ENCODE measurements at places on chromosomes 2 and 18. TPM values are rescaled to one million over a fixed set of nuclear protein-coding genes. Genes with fewer than 3 reads are reported as not detected.
A peak's percentile ranks its signal among the peaks of the same experiment; 100 is the strongest.

Gene MC5R
- not detected for total RNA-seq

Gene CPSF3
- total RNA-seq: 58.2 TPM

Gene CPLX4
- total RNA-seq: not detected

Gene GAL3ST2
- total RNA-seq: not detected

- H3K27me3 ChIP-seq: no peaks in the 10 kb centered on the region
- H3K4me1 ChIP-seq: no peaks in the 10 kb centered on the region
- DNase-seq: no peak
- H3K36me3 ChIP-seq: no peaks in the 10 kb centered on the region
- H3K4me3 ChIP-seq: no peak overlapping the region
- no peak overlapping the region for H3K27ac ChIP-seq
Observed at GRCh38 chr2:151878655-151879563, 50.7 kb upstream of the ARL5A start.

DNA sequence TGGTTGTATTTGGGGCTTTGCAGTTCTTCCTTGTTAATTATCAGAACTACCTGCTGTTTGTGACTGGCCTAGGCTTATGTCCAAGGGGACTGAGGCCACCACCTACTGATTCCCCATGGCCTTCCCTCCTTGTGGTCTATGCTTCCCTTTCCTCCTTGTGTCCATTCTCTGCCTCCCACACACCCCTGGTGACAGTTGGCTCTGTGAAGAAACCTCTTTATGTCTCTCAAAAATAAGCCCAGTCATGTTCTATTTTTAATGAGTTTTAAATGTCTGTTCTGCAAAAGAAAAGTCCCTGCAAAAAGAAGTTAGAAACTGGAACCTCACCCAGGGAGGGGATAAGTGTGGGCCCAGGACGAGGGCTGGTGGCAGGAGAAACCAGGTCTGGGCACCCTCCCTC, 105.0 kb downstream of the SMC6 start:
- no peak for DNase-seq
- H3K4me1 ChIP-seq: peaks cover 1% of the 10 kb centered on the region
- no peak overlapping the region for H3K4me3 ChIP-seq
- H3K27ac ChIP-seq: no peak overlapping the region
- no peaks in the 10 kb centered on the region for H3K36me3 ChIP-seq
- no peaks in the 10 kb centered on the region for H3K27me3 ChIP-seq

Gene NT5DC4
- total RNA-seq: not detected

- no peak for DNase-seq
- no peak overlapping the region for H3K27ac ChIP-seq
- no peaks in the 10 kb centered on the region for H3K36me3 ChIP-seq
- H3K4me3 ChIP-seq: no peak overlapping the region
Observed at GRCh38 chr18:51563396-51563795, 365.9 kb upstream of the MEX3C start.

DNA sequence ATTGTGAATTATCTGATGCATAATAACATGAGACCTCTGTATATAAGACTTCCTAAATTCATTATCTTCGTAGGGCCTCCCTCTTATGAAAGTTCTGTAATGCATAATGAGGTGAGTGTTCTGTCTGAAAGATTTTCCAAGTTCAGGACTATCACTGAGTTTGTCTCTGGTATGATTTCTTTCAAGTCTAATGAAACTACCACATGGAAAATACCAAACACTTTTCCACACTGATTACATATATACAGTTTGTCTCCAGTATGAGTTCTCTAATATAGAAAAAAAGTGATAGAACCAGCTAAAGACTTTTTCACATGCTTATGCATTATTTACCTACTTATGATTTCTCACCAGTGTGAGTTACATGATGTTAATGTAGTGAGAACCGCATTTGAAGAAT, 34.7 kb downstream of the CTNNA2 start:
- H3K27me3 ChIP-seq: no peaks in the 10 kb centered on the region
- DNase-seq: no peak
- no peak overlapping the region for H3K4me3 ChIP-seq
- no peaks in the 10 kb centered on the region for H3K36me3 ChIP-seq

Gene PPP1CB
- total RNA-seq: 188 TPM

DNA sequence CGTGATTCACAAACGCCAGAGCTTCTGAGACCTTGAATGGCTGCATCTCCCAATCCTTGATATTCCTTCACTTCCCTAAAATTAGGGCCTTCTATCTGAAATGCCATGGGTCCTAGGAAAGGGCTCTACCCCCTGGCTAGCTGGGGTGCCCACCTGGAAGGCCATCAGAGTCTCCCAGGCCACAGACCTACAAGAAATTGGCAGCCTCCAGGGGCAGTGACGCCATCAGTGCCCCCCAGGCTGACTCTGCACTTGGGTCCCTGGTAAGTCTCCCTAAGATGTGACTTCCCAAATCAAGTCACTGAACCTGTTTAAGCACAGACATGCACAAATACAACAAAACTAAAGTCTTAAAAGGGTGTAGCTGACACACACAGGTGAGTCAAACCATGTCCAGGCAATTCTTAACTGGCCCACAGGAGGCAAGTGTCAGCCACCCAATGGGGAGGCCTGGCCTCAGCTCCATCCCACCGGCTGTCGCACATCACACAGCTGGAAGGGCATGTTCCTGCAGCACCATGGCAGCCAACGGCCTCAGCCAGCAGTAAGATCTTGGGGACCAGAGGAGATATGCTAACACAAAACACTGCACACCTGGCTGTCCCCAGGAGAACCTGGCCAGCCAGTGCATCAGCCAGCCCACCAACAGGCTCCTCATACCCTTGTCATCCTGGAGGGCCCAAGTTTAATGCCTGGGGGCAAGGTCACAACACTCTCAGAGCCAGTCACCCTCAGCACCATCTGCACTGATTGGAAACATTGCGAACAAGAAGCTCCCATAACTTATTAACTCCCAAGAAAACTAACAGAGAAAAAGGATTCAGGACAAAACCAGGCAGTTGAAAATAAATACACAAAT, 5.2 kb downstream of the PARD6G start:
- no peak overlapping the region for H3K27ac ChIP-seq
- H3K27me3 ChIP-seq: peaks cover 33% of the 10 kb centered on the region

DNA sequence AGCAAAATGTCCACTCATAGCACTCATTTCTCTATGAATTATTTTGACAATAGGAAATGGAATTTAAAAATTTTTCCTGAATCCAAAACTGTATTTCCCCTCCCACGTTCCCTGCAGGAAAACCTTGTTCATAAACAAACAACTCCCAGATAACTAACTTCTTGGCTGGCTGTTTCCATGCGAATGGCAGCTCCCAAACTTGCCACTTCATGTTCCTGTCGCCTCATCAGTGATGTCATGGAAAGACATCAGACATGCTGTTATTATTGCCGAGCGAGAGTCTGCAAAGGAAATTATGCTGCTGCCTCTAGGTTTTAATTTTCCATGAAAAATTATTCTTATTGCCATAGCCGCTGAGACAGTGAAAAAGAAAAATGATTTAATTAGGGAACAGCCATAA, 117.0 kb upstream of the RIOK3 start:
- no peaks in the 10 kb centered on the region for H3K4me1 ChIP-seq
- no peaks in the 10 kb centered on the region for H3K36me3 ChIP-seq
- DNase-seq: no peak
- H3K27ac ChIP-seq: no peak overlapping the region

Gene POTEC
- not detected for total RNA-seq

Gene PLGLB2
- 2.7 TPM for total RNA-seq

- peaks cover 33% of the 10 kb centered on the region for H3K27me3 ChIP-seq
- H3K27ac ChIP-seq: no peak overlapping the region
- H3K4me3 ChIP-seq: no peak overlapping the region
- DNase-seq: no peak
- H3K4me1 ChIP-seq: peaks cover 5% of the 10 kb centered on the region
Observed at GRCh38 chr2:136770384-136770783, 5.0 kb downstream of the THSD7B start.

Gene SULT1C2
- total RNA-seq: not detected

Gene NETO1
- total RNA-seq: not detected

DNA sequence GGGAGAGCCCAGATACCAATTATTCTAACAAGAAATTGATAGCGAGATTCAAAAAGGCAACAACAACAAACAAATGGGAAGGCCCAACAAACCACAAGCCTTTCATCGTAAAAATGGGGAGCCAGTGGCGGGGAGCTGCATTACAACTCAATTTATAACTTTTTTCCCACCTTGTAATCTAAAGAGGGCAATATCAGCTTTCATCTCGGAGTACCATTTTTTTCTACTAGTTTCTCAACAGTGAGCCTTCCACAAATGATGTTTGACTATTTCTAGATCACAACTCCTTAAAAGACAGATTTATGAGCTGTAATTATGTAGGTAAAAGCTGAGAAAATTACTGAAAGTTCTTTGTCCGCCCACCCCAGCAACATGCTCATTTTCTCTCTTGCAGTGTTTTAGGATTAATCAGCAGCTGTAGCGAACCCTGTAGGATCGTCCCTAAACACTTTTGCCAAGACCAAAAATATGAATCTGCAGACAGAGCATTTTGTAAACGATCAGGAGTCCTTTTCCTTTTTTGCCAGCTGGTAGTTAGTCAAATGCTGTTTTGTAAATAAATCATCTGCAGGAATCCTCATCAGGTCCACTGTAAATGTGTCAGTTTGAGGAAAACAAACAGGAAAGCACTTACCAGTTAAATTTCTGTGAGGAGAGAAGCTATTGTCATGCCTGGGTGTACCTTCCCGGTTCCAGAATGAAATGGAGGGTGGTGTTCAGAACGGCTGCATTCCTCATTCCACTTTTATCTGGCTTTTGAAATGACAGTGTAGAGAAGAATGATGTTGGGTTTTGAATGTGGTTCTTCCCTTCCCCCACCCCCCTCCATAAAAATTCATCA, 53.2 kb downstream of the EEF1B2 start:
- peaks cover 18% of the 10 kb centered on the region for H3K27me3 ChIP-seq
- no peaks in the 10 kb centered on the region for H3K36me3 ChIP-seq
- no peak for DNase-seq
- H3K27ac ChIP-seq: no peak overlapping the region

DNA sequence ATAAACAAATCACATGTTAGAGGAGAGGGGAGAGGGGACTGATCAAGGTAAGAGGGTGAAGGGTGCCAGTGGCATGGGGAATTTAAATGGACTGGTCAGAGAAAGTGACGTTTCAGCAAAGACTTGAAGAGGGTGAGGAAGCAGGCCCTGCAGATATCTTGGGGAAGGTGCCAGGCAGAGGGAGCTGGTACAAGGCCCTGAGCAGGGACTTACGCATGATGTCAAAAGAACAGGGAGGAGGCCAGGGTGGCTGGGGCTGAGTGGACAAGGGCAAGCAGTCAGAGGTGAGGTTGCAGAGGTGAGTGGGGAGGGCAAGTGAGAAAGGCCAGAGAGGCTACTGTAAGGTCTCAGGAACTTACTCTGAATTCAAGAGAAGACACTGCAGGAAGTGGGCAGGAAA, 53.3 kb upstream of the RMP24 start:
- H3K4me3 ChIP-seq: no peak overlapping the region
- peaks cover 7% of the 10 kb centered on the region for H3K27me3 ChIP-seq
- H3K27ac ChIP-seq: no peak overlapping the region
- no peaks in the 10 kb centered on the region for H3K36me3 ChIP-seq
- H3K4me1 ChIP-seq: no peaks in the 10 kb centered on the region

DNA sequence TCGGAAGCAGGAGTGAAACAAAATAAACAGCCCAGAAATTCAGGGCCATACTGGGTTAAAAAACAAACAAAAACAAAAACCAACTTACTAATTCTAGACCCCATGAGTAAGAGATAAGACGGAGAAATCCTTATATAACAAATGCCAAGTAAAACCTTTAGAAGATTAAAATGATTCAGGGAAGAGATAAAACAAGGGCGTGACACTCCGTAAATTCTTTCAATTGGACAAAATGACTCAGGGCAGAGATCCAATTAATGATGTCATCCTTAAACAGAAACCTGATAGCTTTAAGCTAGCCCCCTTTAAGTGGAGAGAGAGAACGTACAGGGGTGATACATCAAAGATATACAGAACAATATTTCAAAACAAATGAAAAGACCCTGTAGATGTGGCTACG, 317.4 kb downstream of the NBAS start:
- H3K27ac ChIP-seq: no peak overlapping the region
- DNase-seq: no peak
- peaks cover under 1% of the 10 kb centered on the region for H3K36me3 ChIP-seq
- H3K27me3 ChIP-seq: no peaks in the 10 kb centered on the region
- no peak overlapping the region for H3K4me3 ChIP-seq

DNA sequence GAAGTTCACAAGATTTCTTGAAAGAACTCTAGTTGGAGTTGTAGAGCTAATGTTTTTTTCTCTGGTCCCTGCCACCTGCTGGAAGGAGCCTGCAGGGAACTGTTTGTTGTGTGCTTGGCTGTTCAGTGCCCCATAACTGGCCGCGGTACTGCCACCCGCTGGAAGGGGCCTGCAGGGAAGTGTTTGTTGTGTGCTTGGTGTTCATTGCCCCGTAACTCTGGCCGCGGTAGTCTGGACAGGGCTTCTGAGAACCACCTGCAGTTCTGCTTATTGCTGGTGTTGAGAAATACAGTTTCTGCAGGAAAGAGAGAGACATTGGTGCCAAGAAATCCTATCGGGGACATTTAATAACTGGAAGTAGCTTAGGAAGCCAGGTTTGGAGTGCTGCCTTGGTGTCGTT, 58.1 kb downstream of the AGAP1 start:
- H3K27me3 ChIP-seq: peaks cover 3% of the 10 kb centered on the region
- H3K36me3 ChIP-seq: no peaks in the 10 kb centered on the region
- H3K4me1 ChIP-seq: no peaks in the 10 kb centered on the region
- no peak overlapping the region for H3K4me3 ChIP-seq
- DNase-seq: no peak
- H3K27ac ChIP-seq: no peak overlapping the region

Gene UGT1A1
- not detected for total RNA-seq

Gene SMYD1
- total RNA-seq: not detected

DNA sequence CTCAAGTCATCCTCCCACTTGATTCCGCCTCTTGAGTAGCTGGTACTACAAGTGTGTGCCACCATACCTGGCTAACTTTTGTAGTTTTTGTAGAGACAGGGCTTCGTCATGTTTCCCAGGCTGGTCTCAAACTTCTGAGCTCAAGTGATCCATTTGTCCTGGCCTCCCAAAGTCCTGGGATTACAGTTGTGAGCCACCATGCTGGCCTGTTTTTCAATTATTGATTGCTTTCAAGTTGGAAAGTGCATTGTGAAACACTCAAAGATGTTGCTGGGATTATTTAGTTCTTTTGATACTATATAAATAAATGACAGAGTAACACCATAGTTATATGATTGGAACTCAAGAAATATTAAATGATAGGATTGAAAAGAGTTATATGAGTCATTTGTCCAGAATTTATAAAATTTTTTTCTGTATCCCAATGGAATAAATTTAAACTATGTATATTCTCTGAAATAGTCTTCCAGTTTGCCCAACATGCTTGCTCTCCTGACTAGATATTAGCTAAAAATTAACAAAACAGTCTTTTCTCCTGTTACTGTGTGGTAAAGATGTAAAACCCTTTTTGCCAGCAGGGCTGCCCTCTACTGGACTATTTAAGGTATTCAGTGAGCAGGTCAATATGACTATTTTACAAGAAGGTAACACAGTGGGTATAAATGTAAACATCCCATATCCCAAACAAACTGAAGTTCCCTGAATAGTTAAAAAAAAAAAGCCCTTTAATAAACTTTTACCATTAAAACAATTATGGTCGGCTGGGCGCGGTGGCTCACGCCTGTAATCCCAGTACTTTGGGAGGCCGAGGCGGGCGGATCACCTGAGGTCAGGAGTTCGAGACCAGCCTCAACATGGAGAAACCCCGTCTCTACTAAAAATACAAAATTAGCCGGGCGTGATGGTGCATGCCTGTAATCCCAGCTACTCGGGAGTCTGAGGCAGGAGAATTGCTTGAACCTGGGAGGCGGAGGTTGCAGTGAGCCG, 42.7 kb downstream of the ACSL3 start:
- H3K27ac ChIP-seq: no peak overlapping the region
- DNase-seq: peak; percentile 51
- H3K4me3 ChIP-seq: no peak overlapping the region
- peaks cover 16% of the 10 kb centered on the region for H3K4me1 ChIP-seq

- no peak for DNase-seq
- H3K27me3 ChIP-seq: no peaks in the 10 kb centered on the region
Observed at GRCh38 chr2:213069531-213069930, 81.9 kb downstream of the IKZF2 start.

Gene TWSG1
- 6.1 TPM for total RNA-seq

All from activated CD4-positive, alpha-beta T cell treated with anti-CD3 and anti-CD28 coated beads, Interleukin-2, amount 10 ng/mL, durations not matched to agents 7 days and 5 days (primary cell).